ENCODE measurements at places on chromosomes 5 and 9.

DNA sequence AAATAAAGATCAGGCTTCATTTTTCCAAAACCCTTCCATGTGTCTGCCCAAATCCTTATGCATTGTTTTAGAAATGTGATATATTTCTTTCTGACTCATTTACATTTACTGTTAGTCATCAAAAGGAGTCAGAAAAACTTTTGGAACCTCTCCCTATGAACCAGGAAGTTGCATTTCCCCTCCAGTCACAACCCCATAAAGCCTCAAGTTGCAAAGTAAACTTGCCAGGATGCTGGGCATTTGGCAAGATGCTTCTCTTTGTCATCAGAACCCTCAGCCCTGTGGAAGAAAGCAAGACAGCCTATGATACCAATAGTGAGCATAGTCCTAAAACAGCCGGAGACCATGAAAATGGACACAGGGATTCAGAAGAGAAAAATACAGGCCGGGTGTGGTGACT lies 84.2 kb downstream of the MUSK start:
- peak; percentile 96 for DNase-seq

DNA sequence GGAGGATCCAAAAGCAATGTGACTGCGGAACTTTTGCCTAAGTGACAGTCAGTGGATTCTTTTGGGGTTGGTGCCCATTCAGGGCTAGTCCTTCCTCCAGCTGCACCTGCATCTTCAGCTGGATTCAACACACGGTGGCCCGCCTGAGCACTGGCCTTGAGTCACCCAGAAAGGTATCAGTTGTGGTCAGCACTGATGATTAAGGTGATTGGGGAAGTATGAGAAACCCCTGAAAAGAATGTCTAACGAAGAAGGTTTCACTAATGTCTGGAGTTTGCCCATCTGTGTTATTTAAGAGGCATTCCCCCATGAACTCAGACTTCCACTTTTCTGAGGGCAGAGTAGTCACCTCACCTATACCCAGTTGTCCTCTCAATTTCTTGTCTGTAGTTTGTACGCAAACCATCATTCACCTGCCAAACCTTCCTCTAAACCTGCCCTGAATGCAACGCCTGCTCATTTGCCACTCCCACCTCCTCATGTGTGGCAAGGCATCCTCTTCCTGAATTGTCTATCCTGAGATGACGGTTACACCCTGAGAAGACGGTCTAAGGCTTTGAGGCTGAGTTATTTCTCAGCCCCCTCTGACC lies 27.2 kb downstream of the CSF2 start:
- DNase-seq, result no peak

DNA sequence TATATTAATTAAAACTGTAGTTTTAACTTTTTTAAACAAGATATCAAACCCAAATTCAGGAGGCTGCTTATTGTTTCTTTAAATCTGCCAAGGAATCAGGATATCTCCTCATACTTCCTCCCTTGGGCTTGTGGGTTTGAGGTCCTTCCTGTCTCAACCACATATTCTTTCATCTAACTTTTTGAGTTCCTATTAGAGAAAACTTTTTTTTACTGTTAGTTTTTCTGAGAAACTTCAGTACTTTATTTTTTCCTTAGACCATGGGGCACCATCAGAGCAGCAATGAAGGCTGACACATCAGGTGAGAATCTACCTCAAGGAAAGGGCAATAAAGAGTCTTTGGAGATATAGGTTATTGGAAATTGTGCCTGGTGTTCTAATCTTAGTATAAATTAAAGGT lies 56.7 kb downstream of the TSSK1B start:
- DNase-seq, result no peak

DNA sequence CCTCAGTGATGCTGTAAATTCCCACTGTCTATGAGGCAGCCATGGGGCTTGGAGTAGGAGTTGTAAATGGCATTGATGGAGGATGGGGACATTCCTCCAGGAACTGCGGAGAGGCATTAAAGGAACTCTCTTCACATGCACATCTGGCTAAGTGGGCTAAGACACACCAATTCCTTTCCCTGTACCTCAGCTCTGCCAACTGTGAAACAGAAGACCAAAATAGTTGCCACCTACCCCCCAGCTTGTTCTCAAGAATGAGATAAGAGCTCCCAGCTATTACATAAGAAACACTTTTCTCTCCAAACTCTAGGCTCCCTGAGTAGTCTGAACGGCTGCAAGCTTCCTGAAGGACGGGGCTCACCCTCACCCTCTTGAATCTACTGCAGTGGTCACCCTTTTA lies 144.6 kb upstream of the SLC30A5 start:
- DNase-seq, result no peak

DNA sequence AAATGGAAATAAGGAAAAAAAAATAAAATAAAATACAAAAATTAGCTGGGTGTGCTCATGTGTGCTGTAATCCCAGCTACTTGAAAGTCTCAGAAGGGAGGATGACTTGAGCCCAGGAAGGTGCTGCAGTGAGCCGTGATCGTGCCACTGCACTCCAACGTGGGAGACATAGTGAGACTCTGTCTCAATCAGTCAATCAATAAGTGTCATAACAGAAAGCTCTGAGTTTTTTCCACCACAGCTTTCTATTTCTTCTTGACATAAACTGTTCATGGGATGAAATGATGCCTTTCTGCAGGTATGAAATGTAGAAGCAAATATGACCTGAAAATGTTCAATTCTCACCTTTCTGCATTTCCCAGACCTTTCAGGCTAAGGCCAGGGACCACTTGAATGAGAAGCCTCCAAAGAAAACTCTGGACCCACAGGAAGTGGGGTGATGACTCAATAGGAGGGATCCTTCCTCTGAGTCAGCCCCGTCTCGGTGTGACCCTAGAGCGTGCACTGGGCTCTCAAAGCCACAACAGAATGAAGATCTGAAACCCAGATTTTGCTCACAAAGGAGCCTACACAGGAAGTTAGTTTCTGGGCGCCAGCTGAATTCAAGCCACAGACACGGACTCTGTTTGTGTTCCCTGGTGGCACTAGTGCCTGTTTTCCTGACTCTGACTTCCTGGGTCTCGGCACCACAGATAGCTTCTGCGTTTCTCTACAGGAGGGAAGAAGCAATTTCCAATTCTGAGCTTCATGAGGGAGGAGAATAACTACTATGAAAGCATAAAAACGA lies 62.0 kb downstream of the ANKH start:
- peak; percentile 91 for DNase-seq

- DNase-seq, result no peak
Observed at GRCh38 chr5:122447072-122447471, 135.0 kb downstream of the SNCAIP start.

DNA sequence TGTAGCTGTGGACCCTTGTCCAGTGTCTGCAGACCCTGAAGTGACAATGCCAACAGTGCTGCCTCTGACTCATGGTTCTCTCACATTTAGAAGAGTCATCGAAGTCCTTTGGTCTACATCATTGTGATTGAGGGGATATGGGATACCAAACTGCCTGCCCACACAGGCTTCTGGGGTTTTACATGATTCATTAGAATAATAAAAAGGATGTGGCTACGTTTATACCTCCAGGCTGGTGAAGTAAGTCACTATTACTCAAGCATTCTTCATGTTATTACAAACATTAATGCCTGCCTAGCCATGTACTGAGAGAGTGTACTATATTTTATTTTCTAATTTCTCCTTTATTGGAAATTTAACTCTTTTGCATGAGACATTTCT lies 365.7 kb downstream of the SPATA31D1 start:
- DNase-seq, result peak; percentile 95

- DNase-seq, result no peak
Observed at GRCh38 chr9:38486056-38486615, 61.9 kb upstream of the IGFBPL1 start.
